Fibroblast of lung (primary cell): ENCODE measurements at places on chromosomes 2 and 18.

- DNase-seq = no peak
Measured at GRCh38 chr2:210046851-210047500, 44.5 kb downstream of the RPE start.

- DNase-seq = no peak
Measured at GRCh38 chr18:77487951-77488740, 238.5 kb downstream of the GALR1 start.

- no peak for DNase-seq
Measured at GRCh38 chr2:231099918-231100317, 24.9 kb downstream of the HTR2B start.

DNA sequence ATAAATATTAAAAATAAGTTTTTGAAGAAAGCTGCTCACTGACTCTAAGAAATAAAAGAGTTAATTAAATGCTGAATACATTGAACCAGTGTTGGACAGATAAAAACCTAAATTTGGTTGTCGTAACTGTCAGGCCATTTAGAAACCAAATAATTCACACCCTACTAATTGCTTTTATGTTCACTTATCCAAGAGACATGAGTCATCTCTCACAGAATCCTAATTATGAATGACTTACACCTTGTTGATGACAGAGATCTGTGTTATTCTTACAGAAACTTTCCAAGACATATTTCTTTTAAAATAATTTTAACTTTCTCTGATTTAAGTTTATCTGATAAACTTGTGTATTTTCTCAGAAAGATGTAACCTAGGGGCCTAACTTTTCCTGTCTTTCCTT is 250.7 kb downstream of the IKZF2 start:
- no peak for DNase-seq

GRCh38 chr2:69088466-69088865 is 75.5 kb downstream of the ANTXR1 start:
- DNase-seq = peak; percentile 32

DNA sequence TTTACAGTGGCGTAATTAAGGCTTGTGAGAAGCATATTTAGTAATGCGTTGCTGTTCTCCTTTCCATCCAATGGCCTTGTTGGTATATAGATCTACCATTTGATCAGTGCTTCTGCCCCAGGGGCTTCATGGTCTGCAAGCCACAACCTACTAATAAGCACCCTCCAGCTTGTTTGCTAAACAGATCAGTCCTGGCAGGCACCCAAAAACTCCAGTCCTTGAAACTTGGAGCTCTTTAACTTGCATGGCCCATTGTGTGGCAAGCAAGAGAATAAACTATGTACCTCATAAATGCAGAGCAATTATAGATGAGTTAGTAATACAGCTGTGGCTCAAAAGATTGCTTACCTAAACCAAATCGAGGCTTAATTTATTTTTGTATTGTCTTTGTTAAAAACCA is 158.5 kb downstream of the FTCDNL1 start:
- no peak for DNase-seq

GRCh38 chr2:229261599-229261998 is 9.5 kb downstream of the PID1 start:
- DNase-seq = no peak

DNA sequence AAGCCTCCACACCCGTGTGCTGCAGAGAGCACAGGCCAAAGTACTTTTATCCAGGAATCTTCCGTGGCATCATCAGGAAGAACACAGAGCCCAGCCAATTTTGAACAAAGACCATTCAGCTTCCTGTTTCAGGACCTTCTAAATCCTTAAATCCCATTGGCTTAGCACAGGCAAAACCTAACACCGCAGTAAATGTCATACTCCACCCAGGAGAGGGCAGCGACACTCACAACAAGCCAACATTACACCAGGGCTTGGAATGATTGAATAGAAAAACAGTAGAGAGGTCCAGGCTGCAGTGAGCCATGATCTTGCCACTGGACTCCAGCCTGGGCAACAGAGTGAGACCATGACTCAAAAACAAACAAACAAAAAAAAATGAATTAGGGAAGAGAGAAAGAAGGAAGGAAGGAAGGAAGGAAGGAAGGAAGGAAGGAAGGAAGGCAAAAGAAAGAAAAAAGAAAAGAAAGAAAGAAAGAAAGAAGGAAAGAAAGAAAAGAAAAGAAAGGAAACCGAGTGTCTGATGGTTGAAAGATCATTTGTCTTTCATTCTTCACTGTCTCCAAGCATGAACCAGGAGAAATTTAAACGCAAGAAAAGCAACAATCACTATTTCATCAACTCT is 144.6 kb upstream of the SATB2 start:
- DNase-seq = peak; percentile 10

DNA sequence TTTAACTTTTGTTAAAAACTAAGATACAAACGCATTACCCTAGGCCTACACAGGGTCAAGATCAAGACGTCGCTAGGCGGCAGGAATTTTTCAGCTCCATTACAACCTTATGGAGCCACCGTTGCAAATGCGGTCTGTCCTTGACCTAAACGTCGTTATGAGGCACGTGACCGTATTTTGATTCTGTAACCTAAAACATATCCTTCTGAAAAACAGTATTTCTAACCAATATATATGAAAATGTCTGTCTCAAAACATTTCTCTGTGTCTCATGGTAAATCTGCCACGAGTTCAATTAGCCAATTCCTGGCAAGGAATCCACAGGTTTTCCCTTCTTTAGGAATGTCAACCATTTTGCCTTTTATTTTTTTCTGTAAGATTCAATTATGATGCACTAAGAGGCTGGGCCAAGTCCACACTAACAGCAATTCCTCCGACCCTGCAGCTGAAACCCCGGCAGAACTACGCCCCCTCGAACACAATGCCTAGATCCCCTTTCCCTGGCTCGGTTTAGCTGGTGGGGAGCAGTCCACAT is 1.7 kb downstream of the RTN4 start:
- DNase-seq = peak; percentile 58

DNA sequence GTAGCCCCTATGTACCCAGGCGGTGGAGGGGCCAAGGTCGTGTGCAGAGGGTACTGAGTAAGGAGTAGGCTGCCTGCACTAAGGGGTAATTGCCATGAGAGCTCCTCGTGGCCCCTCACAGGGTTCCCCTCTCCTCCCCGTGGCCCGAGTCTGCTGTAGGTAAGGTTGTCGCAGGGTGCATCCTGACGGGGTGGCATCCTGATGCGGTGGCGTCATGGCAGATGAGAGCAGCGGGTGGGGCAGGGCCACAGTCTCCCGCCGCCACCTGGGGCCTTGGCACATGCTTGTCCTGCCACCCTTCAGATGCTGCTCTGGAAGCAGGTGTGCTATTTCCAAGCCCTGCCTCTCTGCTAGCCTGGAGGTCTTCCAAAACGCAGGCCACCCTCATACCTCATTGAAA is 89.7 kb downstream of the EIPR1 start:
- no peak for DNase-seq
